ENCODE measurements at places on chromosomes 6 and 20.

GRCh38 chr6:16059496-16059895 lies 69.4 kb upstream of the MYLIP start:
- no peak for DNase-seq

DNA sequence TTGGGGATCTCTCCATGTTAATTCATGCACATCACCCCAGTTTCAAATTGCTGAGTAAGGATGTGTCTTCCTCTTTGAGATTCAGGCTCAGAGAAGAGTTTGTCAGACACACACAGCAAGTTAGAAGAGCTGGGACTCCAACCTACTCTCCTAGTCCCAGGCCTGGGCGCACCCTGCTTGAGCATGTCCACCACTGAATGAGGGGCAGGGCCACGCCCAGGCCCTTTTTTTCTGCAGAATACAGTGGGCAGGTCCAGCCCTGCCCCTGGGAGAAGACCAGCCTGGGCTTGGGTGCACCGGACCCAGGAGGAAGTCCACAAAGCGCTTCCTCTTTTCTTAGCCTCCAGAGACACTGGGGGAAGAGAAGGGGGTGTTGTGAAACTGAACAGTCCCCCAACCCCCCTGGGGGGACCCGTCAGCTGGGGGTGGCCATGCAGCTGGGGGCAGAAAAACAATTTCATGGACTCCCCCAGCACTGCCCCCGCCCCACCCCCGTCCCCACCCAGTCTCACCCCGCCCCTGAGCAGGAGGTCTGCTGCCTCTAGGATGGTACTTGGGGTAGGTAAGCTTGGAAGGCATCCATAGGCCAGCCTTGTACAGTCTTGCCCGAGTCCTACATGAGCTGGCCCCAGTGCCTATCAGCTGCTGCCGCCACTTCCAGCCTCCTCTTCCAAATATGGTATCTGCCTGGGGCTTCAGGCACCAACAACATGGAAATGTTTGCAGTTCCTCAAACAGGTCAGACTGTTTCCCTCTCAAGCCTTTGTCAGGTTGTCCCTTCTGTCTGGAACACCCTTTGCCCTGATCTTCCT lies 11.7 kb upstream of the HCK start:
- no peak for DNase-seq

GRCh38 chr6:19880066-19880465 lies 42.9 kb downstream of the ID4 start:
- DNase-seq = no peak

DNA sequence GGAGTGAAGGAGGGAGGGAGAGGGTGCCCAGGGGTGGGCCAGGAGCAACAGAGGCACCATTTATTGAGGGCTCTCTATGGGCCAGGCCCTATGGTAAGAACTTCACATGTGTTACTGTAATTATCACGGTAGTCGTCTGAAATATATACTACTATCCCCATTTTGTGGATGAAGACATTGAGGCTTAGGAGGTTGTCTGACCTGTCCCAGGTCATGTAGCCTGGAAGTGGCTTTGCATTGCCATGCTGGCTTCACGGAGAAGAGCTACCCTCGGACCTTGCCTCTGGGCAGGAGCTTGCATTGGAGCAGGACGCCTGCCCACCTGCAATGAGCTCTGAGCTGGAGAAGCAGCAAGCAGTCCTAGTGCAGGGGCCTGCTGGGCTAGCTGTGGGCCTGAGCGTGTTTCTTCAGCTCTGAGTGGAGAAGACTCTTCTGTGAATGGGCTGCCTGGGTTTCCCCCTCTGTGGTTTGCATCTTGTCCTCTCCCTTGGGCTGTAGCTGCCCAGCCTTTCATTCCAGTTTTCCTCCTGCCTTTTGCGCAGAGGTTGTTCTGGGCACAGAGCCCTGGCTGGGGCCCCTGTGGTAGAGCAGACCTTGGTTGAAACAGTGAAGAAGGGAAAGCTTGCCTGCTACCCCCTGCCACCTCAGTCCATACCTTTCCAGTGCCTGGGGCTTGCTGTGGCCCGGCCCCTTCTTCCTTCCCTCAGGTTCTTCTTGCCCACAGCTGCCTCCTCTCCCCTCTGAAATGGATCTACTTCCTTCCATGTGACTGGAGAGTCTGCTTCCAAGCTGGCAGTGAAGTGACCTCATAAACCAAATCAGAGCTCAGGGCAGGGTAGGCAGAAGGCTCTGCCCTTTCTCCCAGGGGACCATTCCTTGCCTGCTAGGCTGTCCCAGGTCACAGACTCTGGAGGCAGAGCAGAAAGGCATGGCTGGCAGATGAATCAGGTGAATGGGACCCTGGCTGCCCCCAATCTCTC lies 24.1 kb upstream of the SRF start:
- DNase-seq = no peak

DNA sequence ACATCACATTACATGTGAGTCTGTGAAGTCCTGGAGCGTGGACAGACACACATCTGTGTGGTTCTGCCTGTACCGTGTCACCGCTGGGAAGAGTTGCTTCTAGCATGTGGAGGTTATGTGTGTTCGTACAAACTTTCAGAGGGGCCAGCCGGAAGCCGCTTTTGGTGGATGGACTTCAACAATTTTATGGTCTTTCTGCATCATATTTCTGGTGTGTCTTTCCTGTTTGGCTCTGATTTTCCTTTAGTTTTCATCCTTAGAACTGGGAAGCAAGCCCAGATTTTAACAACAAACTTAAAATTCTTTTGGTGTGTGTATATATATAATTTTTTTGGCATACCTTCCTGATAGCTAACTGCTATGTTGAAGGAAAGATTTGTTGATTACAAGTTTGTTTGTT lies 71.2 kb downstream of the TIAM2 start:
- no peak for DNase-seq

- DNase-seq = no peak
These were observed 711.3 kb upstream of the GJE1 start for GRCh38 chr6:141421378-141421777.

DNA sequence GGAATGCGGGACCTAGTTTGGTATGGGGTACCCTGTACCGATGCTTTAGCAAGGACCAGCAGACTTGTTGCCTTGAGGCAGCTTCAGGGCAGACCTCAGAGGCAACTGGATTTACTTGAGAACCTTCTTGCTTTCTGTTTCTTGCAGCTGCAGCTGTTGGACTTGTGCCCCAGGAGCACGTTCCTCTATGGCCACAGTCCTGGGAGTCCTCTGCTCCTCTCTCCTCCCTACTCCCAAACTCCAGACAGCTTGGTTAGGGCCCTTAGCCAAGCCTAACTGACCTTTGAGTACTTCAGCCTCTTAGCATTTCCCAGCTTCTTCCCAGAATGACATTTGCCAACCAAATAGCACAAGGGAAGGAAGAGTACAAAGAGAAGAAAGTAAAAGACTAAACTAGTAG lies 34.7 kb downstream of the GHRH start:
- no peak for DNase-seq

DNA sequence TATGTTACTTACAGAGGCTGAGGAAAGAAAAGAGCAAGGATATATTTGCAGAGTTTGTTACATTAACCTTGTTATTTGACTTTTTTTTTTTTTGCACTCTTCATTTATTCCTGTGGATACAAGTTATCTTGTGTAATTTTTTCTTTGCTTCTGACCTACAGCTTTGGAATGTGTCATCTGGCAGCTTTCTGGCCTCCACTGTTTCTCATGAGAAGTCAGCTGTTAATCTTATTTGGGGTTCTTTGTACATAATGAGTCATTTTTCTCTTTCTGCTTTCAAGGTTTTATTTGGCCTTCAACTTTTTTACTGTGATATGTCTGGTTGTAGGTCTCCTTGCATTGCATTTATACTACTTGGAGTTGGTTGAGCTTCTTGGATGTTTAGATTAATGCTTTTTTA lies 333.4 kb downstream of the SMOC2 start:
- DNase-seq = no peak

DNA sequence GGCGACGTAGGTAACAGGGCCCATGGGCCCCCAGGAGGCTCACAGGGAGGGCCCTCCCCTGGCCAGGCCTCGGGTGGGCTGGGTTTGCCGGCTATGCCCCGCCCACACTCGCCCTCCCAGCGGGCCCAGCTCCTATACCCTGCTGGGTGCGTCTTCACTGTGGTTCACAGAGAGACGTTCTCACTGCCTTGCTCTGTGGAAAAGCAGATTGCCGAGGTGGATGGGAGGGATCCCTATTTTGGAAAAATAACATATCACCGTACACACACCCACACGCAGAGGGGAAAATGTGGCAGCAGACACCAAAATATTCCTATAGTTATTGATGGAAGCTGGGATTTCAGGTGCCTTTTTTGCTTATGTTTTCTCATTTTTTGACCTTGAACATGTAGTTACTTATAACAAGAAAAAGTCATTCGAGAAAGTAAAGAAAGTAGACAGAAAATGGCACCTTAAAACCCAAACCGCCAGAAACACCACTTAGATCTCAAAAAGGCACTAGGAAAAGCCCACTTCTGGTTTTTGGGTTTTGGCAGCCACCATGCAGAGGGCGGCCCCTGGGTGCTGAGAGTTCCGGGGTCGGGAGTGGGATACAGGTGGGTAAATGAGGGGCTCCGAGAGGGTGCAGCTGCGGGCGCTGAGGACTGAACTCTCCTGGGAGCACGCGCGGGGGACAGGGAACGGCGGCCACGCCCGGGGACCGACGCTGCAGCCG lies 49.4 kb downstream of the TMEM242 start:
- peak; percentile 7 for DNase-seq
